ENCODE measurements at places on chromosomes 7 and 10.

DNA sequence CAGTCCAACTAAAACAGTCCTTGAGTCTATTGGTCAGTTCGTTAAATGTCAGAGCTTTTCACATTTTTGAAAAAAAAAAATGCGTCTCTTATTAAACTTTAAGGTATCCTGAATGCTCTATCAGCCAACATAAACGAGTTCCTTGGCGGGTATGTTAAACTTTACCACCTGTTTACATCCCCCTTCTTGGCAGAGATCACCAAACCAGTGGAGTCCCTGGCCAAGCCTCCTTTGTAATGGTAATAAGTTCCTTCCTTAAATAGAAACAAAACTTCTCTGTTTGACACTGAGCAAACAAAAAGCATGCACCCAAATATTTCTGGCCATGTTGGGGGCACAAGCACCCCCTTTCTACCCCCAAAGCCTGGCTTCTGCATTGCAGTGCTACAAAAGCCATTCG, 3.2 kb downstream of the TRIL start:
- no peak for DNase-seq

- DNase-seq: peak; percentile 45
These were observed 408.1 kb downstream of the AUTS2 start for GRCh38 chr7:70006261-70006920.

GRCh38 chr10:129161150-129161549, 305.9 kb upstream of the MGMT start:
- DNase-seq: no peak

GRCh38 chr7:16498122-16498521, 28.5 kb upstream of the LRRC72 start:
- DNase-seq: no peak

- DNase-seq: no peak
These were observed 314.1 kb downstream of the WDR37 start for GRCh38 chr10:1370298-1370697.
